Midbrain (tissue), 1 donor: ENCODE measurements at places on chromosomes 7 and 10.
A peak's percentile ranks its signal among the peaks of the same experiment; 100 is the strongest.

- no peak for DNase-seq
These were observed 13.3 kb upstream of the GRM8 start for GRCh38 chr7:127266047-127266446.

GRCh38 chr7:21476429-21476828 lies 48.5 kb downstream of the SP4 start:
- DNase-seq, result no peak

DNA sequence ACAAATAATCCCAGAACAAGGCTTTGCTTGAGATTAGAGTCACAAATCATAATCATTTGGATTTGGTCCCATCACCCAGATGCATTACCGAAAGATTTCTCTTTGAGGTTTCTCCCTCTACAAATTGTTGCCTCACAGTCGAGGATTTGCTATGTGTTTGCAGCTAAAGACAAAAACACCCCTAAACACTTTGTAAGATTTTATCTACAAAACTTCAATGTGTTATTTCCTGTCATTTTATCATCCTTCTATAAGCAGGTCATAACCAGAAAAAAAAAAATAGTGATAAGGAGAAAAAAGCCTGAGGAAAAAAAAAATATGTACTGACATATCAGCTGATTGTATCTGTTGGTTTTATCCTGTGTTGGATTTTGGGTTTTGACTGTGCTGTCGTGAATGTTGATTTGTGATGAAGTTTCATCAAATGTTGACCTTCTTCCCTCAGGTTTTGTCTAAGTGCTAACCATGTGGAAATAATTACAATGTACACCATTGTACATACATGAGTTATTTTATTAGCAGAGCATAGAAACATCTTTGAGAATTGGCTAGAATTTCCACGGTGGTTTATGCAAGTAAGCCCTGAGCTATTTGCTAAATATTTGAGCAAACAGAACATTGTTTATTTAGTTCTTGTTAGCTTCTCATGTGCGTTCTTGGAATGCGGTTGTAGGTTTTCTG lies 274.4 kb downstream of the NEBL start:
- DNase-seq, result no peak

GRCh38 chr10:89297791-89298190 lies 4.1 kb upstream of the IFIT2 start:
- DNase-seq, result no peak

DNA sequence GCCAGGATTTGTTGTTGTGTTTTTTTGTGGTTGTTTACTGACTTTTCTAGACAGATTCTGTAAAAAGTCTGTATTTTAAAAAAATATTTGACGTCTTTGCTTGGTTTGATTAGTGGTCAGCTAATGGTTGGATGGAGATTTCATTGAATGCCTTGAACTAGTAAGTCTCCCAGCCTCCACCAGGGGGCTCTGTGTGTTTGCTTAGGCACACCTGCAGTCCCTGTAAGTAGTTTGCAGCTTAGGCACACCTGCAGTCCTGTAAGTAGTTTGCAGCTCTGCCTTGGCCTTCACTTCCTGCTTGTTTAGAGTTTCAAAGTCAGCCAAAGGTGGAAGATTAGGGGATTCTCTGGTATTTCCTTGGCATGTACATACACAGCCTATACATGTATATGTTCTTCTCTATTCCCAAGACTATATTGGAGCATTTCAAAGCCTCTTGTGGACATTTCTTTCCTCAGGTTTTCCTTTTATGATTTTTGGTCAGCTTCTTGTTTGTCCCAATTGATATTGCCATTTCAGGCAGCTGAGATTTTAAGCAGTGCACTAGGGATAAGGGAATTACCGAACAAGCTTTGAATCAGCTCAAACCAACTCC lies 101.6 kb downstream of the CCSER2 start:
- peak; percentile 43 for DNase-seq

DNA sequence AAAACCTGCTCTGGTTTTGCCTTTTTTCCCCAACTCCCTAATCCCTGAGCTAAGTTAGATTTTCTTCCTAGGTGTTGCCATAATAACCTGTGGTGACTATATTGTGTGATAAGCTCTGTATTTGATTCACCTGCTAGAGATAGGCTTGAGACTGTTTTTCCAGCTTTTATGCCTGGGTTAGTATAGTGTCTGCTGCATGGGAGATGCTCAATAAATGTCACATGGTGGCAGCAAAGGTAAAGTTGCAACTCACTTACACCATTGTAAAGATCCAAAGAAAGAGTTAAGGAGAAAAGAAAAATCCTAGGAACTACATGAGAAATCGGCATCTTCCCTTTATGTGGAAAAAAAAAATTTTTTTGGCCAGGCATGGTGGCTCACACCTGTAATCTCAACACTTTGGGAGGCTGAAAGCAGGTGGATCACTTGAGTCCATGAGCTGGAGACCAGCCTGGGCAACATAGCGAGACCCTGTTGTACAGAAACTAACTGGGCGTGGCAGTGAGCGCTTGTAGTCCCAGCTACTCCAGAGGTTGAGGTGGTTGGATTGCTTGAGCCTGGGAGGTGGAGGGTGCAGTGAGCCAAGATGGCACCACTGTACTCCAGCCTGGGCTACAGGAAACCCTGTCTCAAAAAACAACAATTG lies 3.7 kb downstream of the CCNJ start:
- DNase-seq, result no peak

DNA sequence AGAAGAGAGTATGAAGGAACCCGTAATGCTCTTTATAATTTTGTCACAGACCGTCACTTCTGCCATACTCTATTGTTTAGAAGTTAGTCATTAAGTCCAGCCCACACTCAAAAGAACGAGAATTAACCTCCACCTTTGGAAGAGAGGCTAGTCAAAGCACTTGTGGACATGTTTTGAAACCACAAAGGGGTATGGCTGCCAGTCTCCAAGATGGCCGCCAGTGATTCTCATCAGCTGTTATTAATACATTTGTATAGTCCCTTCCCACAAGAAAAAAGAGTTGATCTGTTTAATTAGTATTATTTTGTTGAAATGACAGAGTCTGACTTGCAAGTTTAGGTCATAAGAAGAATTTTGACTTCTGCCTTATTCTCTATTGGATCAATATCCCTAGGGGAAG lies 23.2 kb upstream of the VOPP1 start:
- DNase-seq, result no peak

DNA sequence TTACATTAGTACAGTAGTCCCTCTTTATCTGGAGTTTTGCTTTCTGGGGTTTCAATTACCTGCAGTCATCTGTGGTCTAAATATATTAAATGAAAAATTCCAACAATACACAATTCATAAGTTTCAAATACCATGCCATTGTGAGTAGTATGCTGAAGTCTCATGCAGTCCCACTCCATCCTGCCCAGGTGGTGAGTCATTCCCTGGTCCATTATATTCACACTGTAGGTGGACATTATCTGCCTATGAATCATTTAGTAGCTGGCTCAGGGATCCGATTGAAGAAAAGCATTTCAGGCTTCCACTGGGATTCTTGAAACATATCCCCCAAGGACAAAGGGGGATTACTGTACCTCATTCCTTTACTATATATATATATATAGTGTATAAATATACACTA lies 298.2 kb upstream of the GALNT17 start:
- no peak for DNase-seq
